Hepatic stellate cell (primary cell): ENCODE measurements at places on chromosomes 5 and 9.

GRCh38 chr5:132369007-132369473 is 470 bp upstream of the SLC22A5 start:
- no peak for DNase-seq

- no peak for DNase-seq
Measured at GRCh38 chr5:756171-756570, 28.4 kb downstream of the ZDHHC11B start.

GRCh38 chr5:170642776-170643436 is 139.1 kb downstream of the KCNIP1 start:
- no peak for DNase-seq

DNA sequence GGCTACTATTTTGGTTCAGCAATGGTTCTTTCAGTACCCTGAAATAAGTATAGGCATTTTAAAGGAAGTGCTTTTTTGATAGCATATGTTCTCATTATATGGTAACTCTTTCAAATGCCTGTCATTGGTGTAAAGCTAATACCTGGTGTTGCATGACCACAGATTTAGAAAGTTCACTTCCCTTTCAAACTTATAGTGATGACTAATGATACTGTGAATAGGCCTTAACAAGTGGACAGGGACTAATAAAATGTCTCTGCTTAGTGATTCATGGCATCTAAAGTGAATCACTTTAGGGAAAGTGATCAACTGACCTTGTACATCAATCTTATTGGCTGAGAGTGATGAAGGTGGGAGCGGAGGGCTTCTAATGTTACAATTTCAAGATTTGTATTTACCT is 21.6 kb downstream of the MRPL22 start:
- DNase-seq = peak; percentile 21

- no peak for DNase-seq
Measured at GRCh38 chr5:150246835-150247234, 42.7 kb downstream of the CAMK2A start.

GRCh38 chr9:86749894-86750255 is 197.4 kb downstream of the GAS1 start:
- DNase-seq = no peak
